ENCODE measurements at places on chromosomes 13 and 19.
A peak's percentile ranks its signal among the peaks of the same experiment; 100 is the strongest.

- peak; percentile 53 for DNase-seq
Measured at GRCh38 chr19:46428239-46429135, at the start of gene PNMA8C. TSS of gene PNMA8C (minus strand) at chr19:46428936. CDS start at chr19:46428359, 577 bp downstream.

- peak; percentile 35 for DNase-seq
Measured at GRCh38 chr13:21670883-21671619, at the start of gene FGF9. TSS of gene FGF9 (plus strand) at chr13:21671073. CDS start at chr13:21671913, 840 bp downstream.

GRCh38 chr13:92270990-92271389 lies 872.6 kb downstream of the GPC5 start:
- DNase-seq: no peak

DNA sequence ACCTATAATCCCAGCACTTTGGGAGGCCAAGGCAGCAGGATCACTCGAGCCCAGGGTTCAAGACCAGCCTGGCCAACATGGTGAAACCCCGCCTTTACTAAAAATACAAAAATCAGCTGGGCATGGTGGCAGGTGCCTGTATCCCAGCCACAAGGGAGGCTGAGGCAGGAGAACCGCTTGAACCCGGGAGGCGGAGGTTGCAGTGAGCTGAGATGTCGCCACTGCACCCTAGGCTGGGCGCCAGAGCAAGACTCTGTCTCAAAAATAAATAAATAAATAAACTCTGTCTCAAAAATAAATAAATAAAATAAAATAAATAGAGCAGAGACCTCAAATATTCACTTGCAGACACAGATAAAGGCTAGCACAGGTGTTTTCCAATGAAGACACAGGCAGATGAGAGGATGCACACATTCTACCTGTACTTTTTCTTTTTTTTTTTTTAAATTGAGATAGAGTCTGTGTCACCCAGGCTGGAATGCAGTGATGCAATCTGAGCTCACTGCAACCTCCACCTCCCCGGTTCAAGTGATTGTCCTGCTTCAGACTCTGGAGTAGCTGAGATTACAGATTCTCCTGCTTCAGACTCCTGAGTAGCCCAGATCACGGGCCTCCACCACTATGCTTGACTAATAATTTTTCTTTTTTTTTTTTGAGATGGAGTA lies 2.7 kb upstream of the RPS16 start:
- no peak for DNase-seq

GRCh38 chr13:40221460-40222201 lies 444.8 kb downstream of the FOXO1 start:
- no peak for DNase-seq

- no peak for DNase-seq
Measured at GRCh38 chr13:113367771-113368170, 3.8 kb upstream of the GRTP1 start.

GRCh38 chr13:46160471-46161066 lies 21.4 kb downstream of the LCP1 start:
- peak; percentile 68 for DNase-seq

DNA sequence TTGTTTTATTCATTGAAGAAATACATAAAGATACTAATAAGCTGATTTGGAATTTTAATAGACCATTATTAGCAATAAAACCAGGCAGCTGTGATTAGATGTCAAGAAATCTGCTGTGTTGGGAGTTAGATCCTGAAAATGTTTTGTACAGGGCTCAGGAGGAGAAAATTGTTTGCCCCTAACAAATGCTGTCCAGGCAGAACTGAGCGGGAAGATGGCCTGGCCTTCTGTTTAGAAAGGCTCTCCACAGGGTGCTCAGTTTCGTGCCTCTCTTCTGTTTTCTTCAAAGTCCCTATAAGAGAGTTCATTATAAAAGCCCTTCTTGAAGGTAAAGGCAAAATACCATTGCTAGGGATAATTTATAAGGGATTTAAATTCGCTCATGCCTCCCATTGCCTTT lies 64.1 kb downstream of the ERCC5 start:
- DNase-seq: no peak

- no peak for DNase-seq
Measured at GRCh38 chr13:73721571-73721970, 412.6 kb downstream of the KLF12 start.

Data from inflammatory macrophage (primary cell).